ENCODE measurements at places on chromosomes 6 and 20. TPM values are rescaled to one million over a fixed set of nuclear protein-coding genes. Genes with fewer than 3 reads are reported as not detected.
A peak's percentile ranks its signal among the peaks of the same experiment; 100 is the strongest.

The PTCHD4 gene
- total RNA-seq: 9.0 TPM

The C20orf141 gene
- total RNA-seq: 0.50 TPM

DNA sequence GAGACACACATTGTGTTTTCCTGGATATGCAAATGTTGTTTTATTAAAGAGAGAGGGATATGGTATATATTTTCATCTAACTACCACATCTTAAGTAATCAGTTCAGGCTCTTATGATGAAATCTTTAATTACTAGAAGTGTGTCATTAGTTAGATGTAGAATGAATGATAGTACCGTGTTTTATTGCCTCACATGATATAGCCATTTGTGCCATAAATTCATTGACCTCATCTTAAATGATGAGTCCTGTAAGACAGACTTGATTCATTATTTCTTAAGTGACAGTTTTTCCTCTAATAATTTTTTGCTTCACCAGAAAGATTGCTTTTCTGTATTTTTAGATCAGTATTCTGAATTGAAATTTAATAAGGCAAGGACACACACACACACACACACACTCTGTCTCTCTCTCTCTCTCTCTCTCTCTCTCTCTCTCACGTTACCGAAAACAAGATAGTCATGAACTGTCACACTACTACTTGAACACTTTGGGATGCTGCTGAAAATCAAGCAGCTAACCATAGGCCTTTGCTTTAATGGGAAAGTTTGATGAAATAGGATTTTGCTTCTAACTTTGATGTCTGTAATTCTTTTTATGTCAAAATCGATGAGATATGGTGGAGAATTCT is 140.5 kb downstream of the SOBP start:
- no peak for DNase-seq

- no peak for DNase-seq
These were observed 82.7 kb downstream of the SSR1 start for GRCh38 chr6:7230327-7230691.

- no peak for DNase-seq
These were observed 367.6 kb downstream of the THBS2 start for GRCh38 chr6:168885751-168886742.

- DNase-seq: no peak
These were observed 614.5 kb downstream of the PKHD1 start for GRCh38 chr6:51472745-51473487.

- no peak for DNase-seq
These were observed 155.9 kb downstream of the QRSL1 start for GRCh38 chr6:106785298-106785697.

GRCh38 chr6:156395276-156395675 is 381.9 kb upstream of the ARID1B start:
- DNase-seq: no peak

GRCh38 chr6:105492706-105493673 is 90.1 kb upstream of the PREP start:
- peak; percentile 23 for DNase-seq

- peak; percentile 58 for DNase-seq
These were observed 27.3 kb downstream of the RAMACL start for GRCh38 chr6:166559211-166559610.

The ADIG gene
- not detected for total RNA-seq

DNA sequence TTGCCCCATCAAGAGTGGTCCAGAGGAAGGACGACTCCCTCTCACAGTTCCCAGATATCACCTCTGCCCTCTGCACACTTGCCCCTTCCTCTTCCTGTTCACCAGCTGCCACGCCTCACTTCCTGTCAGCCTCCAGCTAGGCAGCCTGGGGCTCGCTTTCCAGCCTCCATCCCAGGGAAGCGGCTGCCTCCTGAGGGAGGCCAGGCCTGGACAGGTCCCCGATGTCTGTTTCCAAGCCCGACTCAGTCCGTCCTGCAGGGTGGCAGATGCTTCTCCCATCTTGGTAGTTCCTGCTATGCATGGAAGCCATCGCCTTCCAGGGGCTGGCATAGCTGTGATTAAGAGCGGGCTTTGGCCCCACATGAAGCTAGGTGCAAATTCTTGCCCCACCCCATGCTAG is 233.5 kb upstream of the PMEPA1 start:
- DNase-seq: no peak

- DNase-seq: peak; percentile 20
These were observed 33.9 kb upstream of the KIF13A start for GRCh38 chr6:18021166-18021850.

The THBS2 gene
- total RNA-seq: 19.9 TPM

The IMPG1 gene
- total RNA-seq: not detected

- DNase-seq: peak; percentile 41
These were observed 15.5 kb upstream of the CLDN20 start for GRCh38 chr6:155248008-155249001.

DNA sequence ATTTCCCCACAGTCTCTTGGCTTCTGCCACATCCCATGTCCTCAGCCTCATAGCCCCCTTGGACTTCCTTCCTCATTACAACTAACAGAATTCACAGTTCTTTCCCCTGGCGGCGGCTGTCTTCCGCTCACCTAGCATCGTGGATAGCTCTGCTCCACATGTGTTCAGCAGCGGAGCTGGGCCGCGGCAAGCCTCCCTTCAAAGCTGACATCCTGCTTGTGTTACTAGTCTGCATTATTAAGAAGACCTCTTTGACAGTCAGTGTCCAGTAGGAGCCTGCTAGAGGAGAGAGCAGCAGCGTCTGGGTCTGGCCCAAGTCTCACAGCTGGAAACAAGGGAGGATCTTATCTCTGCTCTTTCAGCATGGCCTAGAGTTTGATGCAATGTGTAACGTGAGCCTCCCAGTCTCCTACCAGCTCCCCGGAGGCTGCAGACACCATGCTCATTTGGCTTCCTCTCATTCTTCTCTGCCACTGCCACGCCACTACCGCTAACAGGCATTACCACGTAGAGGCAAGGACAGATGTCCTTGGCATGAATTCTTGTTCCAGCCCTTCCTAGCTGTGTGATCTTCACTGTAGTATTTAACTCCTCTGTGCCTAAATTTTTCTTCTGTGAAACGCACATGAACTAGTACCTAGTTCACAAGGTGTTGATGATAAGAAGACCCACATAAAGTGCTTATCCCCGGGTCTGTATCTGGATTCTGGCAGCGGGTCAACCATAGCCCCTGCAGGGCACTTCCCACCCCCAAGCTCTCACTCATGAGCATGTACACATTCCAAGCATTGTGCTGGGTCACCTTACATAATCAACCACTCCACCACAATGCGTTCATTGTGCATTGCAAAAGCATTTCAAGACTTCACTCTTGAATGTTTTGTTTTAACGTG is 107.1 kb upstream of the BACH2 start:
- peak; percentile 44 for DNase-seq

- DNase-seq: no peak
These were observed 4.2 kb downstream of the SSTR4 start for GRCh38 chr20:23039136-23039875.

DNA sequence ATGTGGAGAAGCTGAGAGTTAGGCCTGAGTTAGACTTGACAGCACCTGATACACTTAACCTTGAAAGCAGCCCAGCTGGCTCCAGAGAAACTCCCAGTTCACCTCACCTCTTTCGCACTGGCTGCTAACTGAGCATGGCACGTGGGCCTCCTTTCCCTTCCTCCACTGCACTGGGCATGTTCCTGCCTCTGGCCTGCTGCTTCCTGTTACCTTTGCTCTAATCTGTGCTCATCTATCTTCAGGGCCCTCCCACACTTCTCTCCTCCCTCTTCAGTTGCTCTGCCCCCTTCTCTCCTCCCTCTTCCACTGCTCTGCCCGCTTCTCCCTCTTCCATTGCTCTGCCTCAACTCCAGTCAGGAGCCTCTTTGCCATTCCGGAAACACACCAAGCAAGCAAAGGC is 13.7 kb upstream of the UBE2V1 start:
- no peak for DNase-seq

The CRISP1 gene
- total RNA-seq: not detected

GRCh38 chr20:57389695-57390603 is 1.2 kb upstream of the RBM38 start:
- no peak for DNase-seq

The OOEP gene
- not detected for total RNA-seq

- DNase-seq: no peak
These were observed 33.6 kb downstream of the PSMB9 start for GRCh38 chr6:32887616-32888015.

The FAM110A gene
- 6.4 TPM for total RNA-seq

The CAP2 gene
- 8.4 TPM for total RNA-seq

DNA sequence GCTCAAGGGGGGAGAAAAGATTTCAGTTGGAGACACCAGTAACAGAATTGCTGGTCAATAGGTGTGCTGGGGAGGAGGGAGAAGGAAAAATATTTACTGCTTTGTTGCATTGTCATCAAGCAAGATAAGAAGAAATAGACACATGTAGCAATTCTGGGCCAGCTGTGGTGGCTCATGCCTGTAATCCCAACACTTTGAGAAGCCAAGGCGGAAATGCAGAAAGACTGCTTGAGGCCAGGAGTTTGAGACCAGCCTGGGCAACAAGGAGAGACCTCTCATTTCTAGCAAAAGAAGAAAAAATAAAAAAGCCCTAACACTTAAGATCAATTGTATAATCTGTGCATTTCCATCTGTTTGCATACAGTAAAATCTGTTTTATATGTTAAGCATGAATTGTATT is 126.6 kb downstream of the ZFP64 start:
- no peak for DNase-seq

DNA sequence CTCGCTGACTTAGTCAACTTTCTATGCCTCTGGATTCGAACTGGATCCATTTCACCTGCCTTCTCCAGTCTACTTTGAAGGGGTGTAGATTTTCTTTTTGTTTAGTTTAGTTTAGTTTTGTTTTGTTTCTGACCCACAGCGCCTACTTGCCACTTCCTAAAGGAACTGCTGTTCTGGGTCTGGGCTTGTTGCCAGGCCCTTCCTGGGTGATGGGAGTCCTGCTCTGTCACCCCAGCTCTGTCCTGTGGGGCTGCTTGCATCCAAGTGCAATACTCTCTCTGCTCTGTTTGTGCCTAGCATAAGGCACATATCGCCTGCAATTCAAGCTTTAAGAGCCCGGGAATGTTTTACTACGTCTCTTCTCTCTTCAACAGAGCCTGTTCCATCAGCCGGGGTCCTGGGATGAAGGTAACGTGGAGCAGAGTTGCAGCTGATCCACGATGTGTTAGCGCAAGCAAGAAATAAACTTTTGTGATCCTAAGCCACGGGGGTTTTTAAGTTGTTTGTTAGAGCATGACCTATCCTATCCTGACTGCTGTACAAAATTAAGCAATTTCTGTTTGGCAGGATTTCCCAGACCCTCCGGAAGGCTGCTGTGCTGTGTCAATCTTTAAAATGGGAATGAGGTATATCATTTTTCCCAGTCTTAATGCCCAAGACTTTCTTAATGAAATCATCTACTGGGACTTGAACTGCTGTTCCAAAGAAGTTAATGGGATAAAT is 30.9 kb upstream of the TAGAP start:
- DNase-seq: no peak

DNA sequence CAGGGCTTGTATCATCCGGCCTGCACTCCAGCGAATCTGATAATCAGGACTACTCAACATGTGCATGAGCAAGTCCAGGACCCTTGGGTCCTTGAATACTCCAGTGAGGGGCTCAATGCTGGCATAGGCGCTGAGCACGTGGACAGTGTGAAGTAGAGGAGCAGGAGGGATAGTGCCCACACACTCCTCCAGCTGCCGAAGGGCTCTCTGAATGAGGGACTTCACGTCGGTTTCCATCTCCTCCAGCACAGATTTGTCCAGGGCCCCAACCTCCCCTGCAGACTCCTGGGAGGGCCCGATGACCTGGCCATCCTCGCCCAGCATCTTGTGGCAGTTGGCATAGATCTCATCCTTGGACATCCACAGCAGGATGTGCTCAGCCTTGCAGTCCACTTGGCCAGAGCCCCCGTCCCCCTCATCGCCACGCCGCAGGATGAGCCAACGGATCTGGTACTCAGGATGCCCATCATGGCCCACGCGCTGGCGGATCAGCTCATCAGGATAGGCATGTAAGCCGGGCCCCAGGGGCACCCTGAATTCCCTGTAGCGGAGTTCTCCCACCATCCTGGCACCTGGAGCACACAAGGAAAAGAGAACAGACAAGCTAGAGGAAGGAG is 1.3 kb downstream of the CUL7 start:
- DNase-seq: no peak

GRCh38 chr6:14309951-14310445 is 192.4 kb downstream of the CD83 start:
- DNase-seq: no peak

The TTLL9 gene
- total RNA-seq: not detected

GRCh38 chr6:18186540-18187250 is 31.5 kb downstream of the KDM1B start:
- no peak for DNase-seq

- DNase-seq: no peak
These were observed 41.7 kb upstream of the EMILIN3 start for GRCh38 chr20:41408156-41408794.

- peak; percentile 94 for DNase-seq
These were observed 61.2 kb upstream of the SUPT3H start for GRCh38 chr6:45438849-45439406.

- DNase-seq: no peak
These were observed 4.1 kb upstream of the PMEPA1 start for GRCh38 chr20:57713951-57714350.

The SHLD1 gene
- total RNA-seq: 3.6 TPM

The HSP90AB1 gene
- total RNA-seq: 1,925 TPM

GRCh38 chr6:11111769-11112437 is 378 bp upstream of the ERVFRD-1 start:
- no peak for DNase-seq

- DNase-seq: no peak
These were observed 468.0 kb downstream of the PREX1 start for GRCh38 chr20:48359692-48360341.

DNA sequence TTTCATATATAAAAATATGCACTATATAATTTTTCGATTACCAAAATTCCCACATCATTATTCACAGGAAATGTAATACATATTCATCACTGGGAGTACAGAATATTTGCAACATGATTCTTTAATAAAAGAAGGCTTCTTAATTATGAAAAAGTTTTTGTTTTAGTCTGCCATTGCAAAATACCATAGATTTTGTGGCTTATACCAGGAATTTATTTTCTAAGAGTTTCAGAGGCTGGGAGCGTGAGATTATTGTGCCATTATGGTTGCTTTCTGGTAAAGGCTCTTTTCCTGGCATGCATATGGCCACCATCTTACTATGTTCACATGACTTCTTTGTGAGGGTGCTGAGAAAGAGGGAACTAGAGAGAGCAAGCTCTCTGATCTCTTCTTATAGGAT is 306.9 kb upstream of the ADGRB3 start:
- DNase-seq: no peak

The KIZ gene
- total RNA-seq: 8.5 TPM

The MOXD1 gene
- 6.1 TPM for total RNA-seq

The IL17A gene
- total RNA-seq: not detected

DNA sequence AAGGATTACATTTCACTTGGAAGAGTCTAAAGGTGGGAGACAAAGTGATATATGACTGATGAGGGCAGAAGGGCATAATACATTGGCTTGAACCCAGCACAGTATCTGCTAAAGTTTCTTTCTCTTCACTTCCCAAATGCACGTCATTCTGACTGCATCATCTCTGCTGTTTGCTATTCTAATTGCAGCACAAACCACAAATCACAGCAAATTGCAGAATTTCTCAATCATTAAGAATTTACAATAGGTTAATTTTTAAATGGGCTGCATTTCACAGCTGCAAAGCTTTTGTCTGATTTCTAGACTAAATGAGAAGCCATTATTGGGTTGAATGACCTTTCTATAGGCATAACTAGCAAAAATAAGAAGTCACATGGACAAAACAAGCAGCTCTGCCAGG is 337.0 kb downstream of the RNGTT start:
- DNase-seq: no peak

The LY6G6F gene
- not detected for total RNA-seq

- DNase-seq: peak; percentile 59
These were observed 242.1 kb downstream of the DLL1 start for GRCh38 chr6:170048615-170049256.

The KCNQ5 gene
- 6.9 TPM for total RNA-seq

GRCh38 chr6:147322299-147323162 is 118.3 kb downstream of the STXBP5 start:
- DNase-seq: no peak

The BPIFB2 gene
- total RNA-seq: not detected
